ENCODE measurements at places on chromosomes 6 and 20.

DNA sequence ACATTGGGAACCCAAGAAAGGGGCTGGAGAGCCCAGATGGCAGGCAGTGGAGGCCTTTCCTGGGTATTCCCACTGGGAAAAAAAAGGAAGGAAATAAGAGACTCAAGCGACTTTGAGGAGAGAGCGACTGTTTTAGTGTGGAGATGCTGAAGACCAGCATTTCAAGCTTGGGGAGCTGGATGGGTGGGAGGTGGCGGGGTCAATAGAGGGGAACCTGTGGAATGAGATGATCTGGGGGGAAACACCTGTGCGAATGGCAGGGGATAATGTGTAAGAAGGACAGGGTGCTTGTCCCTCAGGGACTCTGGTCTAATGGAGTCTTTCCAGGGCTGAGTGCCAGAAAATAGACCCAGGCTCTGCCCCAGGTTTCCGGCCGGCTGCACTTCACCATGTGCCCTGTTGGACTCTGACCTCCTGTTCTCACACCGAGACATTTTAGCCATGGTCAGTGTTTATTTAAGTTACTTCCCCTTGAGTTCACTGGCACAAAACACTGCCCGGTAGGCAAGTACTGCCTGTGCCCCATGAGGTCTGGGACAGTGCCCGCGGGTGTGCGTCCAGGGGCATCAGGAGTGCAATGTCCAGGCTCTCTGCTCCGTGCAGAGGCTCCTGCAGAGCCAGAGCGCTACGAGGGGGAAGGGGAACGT, 50.4 kb upstream of the NKX2-2 start:
- no peak for DNase-seq

DNA sequence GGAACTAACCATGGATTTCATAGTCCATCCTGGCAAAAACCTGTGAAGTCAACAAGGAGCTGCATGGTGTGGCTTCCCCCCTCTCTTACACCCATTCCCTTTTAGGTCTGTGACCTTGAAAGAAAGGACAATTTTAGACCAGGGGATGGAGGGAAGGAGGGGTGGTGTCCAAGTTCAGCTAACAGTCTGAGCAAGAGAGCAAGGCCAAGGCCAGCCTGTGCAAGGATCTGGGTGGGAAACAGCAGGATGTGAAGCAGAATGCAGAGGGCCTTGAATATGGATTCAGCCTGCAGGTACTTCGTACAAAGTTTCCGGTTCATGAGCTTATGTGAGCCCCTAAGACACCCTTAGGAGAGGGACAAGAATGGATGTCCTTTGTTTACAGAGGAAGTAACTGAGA, 293.0 kb downstream of the KIF16B start:
- DNase-seq = no peak

DNA sequence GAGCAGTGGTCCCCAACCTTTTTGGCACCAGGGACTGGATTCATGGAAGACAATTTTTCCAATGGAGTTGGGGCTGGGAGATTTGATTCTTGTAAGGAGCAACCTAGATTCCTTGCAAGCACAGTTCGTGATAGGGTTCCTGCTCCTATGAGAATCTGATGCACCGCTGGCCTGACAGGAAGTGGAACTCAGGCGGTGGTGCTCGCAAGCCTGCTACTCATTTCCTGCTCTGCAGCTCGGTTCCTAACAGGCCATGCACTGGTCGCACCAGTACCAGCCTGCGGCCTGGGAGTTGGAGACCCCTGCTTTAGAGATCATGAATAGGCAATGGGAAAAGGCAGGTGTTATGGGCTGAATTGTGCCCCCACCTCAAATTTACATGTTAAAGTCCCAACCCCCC, 131.2 kb downstream of the PFDN4 start:
- peak; percentile 14 for DNase-seq

GRCh38 chr20:7003598-7003997, 236.1 kb downstream of the BMP2 start:
- DNase-seq = peak; percentile 8

DNA sequence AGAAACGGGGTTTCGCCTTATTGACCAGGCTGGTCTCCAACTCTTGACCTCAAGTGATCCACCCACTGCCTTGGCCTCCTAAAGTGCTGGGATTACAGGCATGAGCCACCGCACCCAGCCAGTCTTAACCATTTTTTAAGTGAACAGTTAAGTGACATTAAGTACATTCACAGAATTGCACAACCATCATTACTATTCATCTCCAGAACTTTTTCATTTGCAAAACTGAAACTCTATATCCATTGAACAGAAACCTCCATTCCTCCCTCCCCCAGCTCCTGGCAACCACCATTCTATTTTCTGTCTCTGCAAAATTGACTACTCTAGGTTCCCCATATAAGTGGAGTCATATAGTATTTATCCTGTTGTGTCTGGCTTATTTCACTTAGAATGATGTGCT, 59.7 kb downstream of the PLCB4 start:
- no peak for DNase-seq

GRCh38 chr20:48609491-48609978, 218.3 kb downstream of the PREX1 start:
- peak; percentile 18 for DNase-seq

DNA sequence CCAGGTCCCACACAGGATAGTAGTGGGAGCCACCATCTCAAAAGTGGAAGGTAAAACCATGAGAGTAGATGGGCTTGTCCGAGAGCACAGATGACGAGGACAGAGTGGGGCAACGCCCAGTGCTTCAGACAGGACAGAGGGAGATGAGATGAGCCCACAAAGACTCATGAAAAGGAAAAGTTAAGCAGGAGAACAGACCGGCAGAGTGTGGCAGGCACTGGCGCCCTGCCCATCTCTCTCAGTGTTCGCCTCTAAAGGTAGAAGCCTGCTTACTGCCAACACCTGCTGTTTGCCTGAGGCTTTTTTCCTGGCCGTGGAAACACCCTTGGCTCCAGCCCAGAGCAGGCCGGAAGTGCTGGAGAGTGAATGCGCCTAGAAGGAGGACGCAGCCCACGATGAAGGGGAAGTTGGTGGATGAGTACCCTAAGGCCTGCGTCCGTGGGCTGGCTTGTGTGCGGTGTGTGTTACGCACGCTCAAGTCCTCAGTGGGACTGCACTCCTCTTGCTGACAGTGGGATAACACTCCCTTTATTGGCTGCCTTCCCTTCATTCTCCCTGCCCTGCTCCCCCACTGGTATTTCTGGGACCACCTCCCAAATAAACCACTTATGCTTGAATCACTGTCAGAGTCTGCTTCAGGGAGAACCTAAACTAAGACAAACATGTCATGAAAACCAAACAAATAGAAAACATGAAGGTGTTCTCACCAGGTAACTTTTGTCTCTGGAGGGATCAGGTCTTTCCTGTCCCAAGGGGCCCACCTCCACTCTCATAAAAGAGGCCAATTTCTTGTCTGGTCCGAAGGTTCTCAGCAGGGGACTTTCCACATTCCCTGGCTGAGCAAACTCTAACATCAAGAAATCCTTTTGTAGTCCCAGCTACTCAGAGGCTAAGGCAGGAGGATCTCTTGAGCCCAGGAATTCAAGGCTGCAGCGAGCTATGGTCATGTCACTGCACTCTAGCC, 9.1 kb upstream of the FOXP4 start:
- no peak for DNase-seq

DNA sequence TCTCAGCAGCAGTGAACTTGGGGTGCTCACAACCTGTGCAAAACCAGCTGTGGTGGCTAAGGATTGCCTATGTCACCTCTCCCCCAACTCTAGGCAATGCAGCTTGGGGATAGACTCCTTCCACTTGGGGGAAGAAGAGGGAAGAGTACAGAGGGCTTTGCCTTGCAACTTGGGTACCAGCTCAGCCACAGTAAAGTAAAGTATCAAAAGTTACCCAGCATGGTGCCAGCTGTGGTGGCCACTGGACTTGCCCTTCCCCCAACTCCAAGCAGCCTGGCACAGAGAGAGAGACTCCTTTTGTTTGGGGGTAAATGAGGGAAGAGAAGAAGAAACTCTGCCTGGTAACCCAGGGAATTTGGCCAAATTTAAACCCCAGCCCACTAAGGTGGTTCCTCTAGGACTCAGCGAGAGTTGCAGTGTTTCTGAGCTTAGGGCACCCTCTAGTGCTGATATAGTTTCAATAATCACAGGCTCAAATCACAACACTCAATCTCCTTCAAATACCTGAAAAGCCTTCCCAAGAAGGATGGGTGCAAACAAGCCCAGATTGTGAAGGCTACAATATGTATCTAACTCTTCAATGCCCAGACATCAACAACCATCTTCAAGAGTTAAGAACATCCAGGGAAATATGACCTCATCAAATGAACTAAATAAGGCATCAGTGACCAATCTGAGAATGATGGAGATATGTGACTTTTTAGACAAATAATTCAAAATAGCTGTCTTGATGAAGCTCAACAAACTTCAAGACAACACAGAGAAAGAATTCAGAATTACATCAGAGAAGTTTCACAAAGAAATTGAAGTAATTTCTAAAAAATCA, 7.6 kb upstream of the DEFB129 start:
- peak; percentile 4 for DNase-seq

GRCh38 chr20:48040051-48040450, 254.8 kb upstream of the SULF2 start:
- DNase-seq = no peak

DNA sequence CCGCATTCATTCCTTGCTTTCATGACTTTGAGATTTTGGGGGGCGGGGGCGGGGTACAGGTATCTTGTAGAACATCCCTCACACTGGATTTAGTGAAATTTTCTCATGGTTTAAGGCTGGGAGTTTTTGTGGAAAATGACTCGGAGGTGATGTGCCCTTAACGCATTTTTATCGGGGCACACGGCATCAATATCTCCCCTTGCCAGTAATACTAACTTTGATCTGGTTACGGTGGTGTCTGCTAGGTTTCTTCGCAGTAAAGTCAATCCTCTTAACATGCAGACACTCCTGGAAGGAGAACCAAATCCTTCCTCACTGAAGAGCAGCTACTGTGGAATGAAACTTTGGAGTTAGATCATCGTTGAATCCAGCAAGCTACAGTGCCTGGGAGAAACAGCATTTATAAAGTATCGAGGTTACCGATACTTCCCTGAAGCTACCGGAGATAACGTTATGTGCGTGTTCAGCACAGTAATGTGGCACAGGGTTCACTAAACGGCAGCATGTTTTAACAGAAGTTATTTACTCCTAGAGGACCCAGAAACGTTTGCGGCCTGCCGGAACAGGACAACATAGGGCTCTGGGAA, 1.2 kb upstream of the DYNLRB1 start:
- DNase-seq = no peak

- DNase-seq = no peak
These were observed 69.4 kb downstream of the PRND start for GRCh38 chr20:4791121-4791520.

- DNase-seq = no peak
These were observed 26.4 kb upstream of the GCM1 start for GRCh38 chr6:53175027-53175426.

GRCh38 chr20:61295249-61295648, 43.2 kb downstream of the CDH4 start:
- no peak for DNase-seq

DNA sequence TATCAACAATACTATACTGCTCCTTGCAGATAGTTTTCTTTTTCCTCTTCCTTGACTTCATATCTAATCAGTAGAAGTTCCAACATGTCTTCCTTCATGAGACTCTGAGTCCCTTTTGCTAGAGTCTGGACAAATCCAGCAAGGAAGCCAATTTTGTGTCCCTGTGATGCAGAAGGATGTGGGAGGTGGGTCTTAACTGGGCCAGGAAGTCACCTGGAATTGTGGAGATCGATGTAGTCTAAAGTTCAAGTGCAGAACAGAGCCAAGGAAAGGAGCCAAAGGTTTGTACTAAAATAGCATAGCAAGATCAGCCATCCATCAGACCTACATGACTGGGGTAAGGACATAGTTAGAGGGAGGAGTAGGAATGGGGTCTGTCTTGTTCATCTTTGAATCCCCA, 37.6 kb downstream of the SPTLC3 start:
- no peak for DNase-seq

GRCh38 chr20:666877-667276, 8.7 kb downstream of the SCRT2 start:
- DNase-seq = no peak

DNA sequence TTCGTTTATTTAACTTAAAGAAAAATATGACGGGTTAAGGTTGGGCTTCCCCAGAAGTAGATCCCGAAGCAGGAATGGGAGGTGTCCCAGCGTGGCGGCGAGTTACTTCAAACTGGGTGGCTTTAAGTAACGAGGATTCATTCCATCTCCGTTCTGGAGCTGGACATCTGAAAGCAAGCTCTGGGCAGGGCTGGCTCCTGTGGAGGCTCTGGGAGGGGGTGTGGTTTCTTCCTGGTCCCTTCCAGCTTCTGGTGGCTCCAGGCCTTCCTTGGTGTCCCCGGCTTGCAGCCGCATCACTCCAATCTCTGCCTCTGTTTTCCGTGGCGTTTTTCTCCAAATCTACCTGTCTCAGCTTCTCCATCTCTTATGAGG, 47.3 kb upstream of the BHLHE23 start:
- DNase-seq = no peak

- DNase-seq = no peak
These were observed 172.0 kb downstream of the COL9A1 start for GRCh38 chr6:70130865-70131264.

- DNase-seq = no peak
These were observed 8.8 kb upstream of the MOCS1 start for GRCh38 chr6:39942903-39943580.

GRCh38 chr6:103507052-103507451, 1352.7 kb downstream of the HACE1 start:
- no peak for DNase-seq

DNA sequence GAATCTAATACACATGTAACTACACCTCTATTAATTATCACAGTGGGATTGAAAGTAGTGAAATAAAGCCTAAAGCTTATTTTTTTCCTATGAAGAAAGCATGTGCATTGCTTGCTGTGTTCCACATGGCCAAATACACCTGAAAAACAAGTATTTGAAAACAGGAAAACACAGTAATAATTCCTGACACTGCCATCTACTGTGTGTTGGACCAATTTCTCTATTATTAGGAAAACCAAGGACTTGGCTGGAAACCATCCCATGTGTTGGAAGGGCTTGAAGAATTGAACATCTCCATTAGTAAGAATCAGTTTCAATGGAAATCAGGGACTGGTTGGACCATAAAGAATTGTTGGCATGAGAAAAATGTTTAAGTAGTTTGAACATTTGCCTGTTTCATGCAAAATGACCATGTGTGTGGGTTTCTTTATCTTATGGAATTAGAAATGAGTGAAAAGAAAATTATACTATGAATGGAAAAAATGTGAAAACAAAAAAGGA, 124.1 kb downstream of the PHF3 start:
- no peak for DNase-seq

DNA sequence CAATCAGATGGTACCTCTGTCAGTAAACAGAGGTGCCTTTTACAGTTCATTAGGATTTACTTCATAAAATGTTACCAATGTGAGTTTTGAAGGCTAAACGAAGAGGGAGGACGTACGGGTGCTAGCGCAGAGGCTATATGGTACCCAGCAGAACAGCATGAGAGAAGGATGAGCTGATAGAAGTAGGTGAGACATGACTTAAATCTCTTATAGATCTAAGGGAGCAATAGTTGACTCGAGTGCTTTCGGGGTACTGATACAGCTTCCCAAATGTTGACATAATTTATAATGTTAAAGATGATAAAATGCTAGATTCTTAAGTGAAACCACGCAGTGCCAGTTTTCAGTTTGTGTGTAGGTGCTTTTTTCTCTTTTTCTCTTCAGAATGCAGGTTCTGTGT, 72.6 kb downstream of the HIVEP1 start:
- DNase-seq = no peak

GRCh38 chr20:23003077-23003635, 32.0 kb upstream of the SSTR4 start:
- DNase-seq = no peak

- peak; percentile 65 for DNase-seq
These were observed 367 bp upstream of the PCIF1 start for GRCh38 chr20:45934046-45934585.

- no peak for DNase-seq
These were observed 12.4 kb downstream of the CST3 start for GRCh38 chr20:23625236-23625964.

GRCh38 chr20:36493051-36493800, 48.1 kb upstream of the MYL9 start:
- DNase-seq = no peak

Data from activated CD4-positive, alpha-beta T cell treated with anti-CD3 and anti-CD28 coated beads, Interleukin-2, Interleukin-6, amounts not matched to agents 100 ng/mL and 50 ng/mL, durations not matched to agents 16 hours and 8 hours (primary cell).